Upper lobe of left lung (tissue), 6 donors: ENCODE measurements at places on chromosomes 2 and 18. TPM values are rescaled to one million over a fixed set of nuclear protein-coding genes. Genes with fewer than 3 reads are reported as not detected.

DNA sequence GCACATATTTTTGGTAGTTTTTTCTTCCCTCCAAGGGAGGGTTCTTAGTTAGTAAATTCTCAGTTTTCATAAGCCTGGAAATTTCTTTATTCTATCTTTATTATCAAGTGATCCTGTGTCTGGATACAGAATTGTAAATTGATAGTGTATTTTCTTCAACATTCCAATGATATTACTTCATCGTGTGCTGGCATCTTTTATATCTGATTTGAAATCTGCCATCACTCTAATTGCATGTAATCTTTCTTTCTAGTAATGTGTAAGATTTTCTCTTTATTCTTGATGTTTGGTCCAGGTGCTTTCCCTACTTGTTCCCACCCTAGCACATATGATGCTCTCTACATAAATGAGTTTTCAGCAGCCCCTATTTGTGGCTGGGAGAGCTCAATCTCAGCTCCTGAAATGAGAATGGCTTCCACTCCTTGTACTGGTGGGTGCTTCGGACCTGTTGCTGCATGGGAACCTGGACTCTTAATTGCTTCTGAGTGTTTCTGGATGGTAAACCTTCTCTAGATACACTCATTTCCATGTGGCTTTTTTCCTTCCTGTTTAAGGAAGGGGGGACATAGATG is 102.7 kb downstream of the SMIM21 start:
- no peak for DNase-seq

- DNase-seq, result no peak
Measured at GRCh38 chr2:237205043-237205541, 119.4 kb downstream of the COPS8 start.

DNA sequence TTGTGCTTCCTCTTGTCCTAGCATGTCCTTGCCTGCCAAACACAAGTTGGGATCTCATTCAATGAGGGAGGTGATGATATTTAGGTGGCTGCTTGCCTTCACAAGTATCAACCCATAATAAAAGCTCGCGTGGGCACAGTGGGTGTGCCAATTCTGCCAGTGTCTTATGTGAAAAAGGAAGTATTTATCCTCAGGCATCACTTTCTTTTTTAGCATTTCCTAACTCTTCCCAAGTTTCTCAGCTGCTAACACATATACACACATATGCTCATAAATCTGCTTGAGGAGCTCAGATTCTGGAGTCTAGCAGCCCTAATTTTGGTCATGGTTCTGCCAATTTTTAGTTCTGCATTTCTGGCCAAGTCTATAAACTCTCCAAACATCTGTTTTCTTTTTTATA is 319.5 kb upstream of the HNMT start:
- no peak for DNase-seq

DNA sequence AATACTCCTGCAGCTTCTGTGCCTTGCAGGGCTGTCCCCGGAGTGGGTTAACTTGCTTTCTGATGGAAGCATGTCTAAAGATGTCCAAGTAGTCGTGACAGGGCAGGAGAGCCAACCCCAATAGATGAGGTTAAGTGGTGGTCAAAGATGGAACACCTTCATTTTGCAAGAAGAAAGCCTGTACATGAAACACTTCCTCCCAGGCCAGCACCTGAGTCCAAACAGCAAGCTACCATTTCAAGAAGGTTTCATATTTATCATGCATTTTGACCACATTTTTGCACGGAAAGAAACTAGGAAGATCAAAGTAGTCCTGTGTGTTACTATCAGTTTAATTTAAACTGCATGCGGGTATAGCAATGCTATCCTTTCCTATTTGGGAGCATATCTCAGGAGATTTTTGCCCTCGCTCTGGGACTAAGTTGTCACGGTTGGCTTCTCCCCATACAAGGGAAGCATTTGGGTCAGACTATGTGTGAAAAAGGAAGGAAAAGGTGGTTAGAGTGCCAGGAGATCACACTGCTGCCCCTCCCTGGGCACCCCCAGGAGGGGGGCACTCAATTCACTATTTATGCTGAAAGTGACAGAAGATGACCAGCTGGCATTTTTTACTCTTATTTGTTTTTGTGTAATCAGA is 187.6 kb downstream of the ZNF521 start:
- DNase-seq, result no peak

GRCh38 chr2:1045109-1045508 is 94.5 kb downstream of the SNTG2 start:
- DNase-seq, result no peak

DNA sequence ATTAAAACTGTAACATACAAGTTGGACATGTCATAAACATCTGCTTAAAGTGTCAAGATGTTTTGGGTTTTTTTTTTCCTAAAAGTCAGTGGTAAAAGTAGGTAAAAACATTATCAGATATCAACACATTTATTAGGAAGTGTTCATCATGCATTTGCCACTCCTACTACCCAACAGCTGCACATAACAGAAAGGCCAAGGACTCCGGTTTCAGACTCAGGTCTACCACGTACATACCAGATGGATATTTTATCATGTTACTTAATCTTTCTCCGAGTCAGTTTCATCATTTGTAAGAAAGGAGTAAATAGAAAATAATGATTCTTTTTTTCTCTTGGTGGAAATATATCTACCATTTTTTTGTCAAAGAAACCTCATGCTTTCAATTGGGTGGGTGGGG is 192.3 kb downstream of the UBE2E3 start:
- no peak for DNase-seq

Gene KCNG2
- not detected for total RNA-seq

Gene LPIN2
- 42.6 TPM for total RNA-seq

DNA sequence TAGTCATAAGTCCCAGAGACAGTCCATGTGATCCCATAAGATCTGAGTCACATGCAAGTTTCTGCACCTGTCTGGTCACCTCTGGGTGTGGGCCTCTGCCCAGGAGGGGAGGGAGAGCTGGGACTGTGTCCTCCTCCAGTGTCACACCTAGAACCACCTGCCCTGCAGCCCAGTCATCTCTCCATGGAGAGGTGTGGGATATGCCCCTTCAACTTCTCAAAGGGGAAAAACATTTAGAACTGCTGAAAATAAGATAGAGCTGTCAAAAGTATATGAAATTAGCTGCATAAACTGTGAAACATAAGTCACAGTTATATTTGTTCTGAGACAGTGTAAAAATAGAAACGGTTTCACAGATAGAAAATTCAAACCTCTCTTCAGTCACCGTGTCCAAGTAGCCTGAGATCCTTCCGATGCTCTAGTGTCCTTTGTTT is 55.4 kb downstream of the NGEF start:
- no peak for DNase-seq

DNA sequence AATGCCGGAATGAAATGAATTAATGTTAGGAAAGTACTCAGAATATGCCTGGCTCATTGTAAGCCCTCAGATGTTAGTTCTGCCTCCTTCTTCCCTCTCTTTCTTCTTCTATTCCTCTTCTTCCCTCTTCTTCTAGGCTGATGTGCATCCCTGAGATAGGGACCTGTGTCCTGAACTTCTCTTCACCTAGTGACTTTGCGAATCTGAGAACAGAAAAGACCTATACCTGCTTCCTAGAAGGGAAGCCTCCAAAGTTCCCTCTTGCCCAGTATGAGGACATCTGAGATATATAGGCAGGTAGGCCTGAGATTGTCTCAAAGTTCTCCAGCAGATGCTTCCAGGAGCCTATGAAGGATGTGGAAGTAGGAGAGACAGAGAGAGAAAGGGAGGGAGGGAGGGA is 8.1 kb upstream of the CYP27A1 start:
- no peak for DNase-seq

Gene CCDC85A
- 19.5 TPM for total RNA-seq

DNA sequence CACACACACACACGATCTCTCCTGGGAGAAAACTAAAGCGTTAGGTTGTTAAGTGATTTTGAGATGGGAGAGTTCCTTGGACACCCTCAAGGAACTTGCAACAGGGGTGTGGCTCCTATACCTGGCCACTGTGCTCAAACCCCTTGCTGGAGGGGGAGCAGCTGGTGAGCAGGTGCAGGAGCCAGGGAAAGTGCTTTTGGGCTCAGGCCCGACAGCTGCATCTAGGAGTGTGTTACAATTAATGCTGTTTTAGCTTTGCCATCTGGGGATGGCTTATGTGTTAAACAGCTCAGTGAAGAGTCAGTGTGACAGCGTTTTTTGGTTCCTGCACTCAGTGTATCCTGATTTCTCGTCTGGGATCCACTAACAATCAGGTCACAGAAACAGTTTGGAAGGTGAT is 510.8 kb downstream of the TRIB2 start:
- DNase-seq, result no peak

DNA sequence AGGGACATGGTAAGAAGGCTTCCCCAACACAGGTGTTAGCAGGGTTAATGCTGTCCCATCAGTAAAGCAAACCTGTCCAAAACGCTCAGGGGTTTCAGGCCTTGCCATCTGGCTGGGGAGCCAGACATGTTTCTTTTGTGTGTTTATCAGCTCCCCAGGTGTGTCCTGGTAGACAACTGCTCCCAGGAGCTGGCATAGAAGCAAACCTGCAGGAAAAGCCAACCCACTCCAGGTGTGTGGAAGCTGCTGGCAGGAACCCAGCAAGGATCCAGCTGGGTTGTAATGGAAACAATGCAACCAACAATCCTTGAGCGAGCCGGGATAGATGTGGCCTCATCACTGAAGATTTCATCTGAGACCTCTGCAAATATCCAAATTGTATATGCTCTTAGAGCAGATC is 123.1 kb downstream of the RAB3GAP1 start:
- DNase-seq, result no peak

GRCh38 chr2:121777699-121778058 is 22.2 kb downstream of the TSN start:
- no peak for DNase-seq

GRCh38 chr18:59672235-59672711 is 24.9 kb downstream of the CCBE1 start:
- no peak for DNase-seq

DNA sequence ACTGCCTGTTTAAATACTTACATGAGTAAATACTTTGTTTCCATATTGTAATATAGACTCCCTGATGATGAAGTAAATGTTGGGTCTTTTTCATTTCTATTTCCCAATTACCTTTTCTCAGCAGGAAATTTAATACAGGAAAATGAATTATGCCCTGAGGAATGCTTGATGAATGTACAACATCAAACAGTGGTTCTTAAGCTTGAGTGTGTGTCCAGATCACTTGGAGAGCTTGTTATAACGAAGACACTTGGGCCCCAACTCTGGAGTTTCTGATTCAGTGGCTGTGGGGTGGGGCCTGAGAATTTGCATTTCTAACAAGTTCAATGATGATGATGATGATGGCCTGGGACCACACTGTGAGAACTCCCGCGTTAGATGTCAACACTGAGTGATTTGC is 7.1 kb upstream of the ME2 start:
- DNase-seq, result no peak

Gene GKN1
- not detected for total RNA-seq

- no peak for DNase-seq
Measured at GRCh38 chr2:7973801-7974480, 707.9 kb upstream of the ID2 start.

DNA sequence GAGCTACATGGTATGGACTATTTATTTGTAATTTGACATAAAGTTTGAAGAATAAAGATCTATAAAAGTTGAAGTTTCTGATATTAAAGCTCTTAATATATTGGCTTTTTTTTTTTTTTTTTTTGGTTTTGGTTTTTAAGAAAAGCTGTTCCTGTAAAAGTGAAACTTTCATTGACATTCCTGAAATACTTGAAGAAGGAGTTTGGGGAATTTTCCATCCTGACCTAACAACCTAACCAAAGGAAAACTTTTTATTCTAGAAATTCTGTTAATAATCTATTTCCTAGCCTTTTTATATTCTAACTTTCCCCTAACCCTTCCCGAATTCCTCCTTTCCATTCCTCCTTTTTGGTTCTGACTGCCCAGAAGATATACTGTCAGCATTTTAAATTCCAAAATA is 83.7 kb downstream of the ACSL3 start:
- DNase-seq, result no peak

DNA sequence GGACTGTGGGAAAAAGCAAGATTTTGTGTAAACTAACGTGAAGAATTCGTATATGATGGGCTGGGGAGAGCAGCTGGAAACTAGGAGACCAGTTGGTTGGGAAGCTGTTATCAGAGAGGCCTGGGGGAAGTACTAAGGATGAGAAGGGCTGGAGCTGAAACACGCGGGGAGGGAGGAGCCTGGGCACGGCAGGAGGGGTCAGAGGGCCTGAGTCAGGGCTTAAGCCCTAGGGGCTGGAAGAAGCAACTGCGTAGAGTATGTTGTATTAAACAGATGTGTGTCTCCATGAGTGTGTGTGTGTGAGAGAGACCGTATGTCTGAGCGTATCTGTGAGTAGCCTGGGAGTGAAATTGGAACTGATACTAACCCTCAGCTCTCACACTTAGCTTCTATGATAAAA is 8.4 kb downstream of the POMC start:
- DNase-seq, result no peak

GRCh38 chr2:112783187-112783714 is 1.0 kb downstream of the IL1A start:
- no peak for DNase-seq

Gene DDX1
- total RNA-seq, result 51.7 TPM

Gene CLEC4F
- total RNA-seq, result 1.0 TPM

Gene TSPYL6
- not detected for total RNA-seq

GRCh38 chr2:33366473-33366872 is 110.0 kb upstream of the RASGRP3 start:
- DNase-seq, result no peak

Gene FSHR
- not detected for total RNA-seq

DNA sequence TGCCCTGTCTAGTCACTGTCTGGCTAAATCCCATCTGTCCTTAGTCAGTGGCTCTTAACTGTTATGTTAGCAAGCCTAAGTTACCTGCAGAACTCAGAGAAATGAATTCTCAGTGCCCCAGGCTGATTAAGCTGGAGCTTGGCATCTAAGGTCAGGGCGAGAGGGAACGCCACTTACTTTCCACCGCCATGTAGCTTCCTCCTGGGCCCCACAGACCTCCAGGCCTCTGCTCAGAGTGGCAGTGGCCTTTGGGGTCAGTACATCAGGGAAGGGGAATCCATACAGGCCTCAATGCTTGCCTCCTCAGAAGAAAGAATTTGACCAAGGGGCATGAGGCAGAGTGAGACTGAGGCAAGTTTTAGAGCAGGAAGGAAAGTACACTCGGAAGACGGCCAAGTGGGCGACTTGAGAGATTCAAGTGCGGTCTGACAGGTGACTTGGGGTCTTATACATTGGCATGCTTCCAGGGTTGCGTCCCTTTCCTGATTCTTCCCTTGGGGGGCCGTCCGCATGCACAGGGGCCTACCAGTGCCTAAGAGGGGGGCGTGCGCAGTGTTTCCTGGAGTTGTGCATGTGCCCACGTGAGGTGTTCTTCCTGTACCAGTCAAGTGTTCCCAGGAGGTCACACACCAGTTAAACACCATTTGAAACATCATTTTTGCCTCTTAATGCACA is 64.1 kb downstream of the EMILIN2 start:
- no peak for DNase-seq

Gene SRD5A2
- total RNA-seq, result 0.61 TPM

DNA sequence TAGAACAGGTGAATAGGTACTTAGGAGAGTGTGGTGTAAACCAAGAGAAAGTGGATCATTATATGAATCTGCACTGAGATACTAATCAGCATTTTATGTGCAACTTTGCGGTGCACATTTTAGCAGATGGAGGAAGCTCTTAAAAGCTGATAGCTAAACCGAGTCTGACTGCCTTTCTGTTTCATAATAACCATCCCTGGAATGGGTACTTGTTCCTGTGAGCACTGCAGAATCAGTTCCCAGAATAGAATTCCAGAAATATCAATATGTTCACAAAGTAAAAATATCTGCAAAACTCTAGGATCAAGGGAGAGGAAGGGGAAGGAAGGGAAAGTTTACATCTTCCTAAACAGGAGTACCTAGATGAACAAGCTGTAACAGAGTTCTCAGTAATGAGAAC is 432.2 kb upstream of the HNRNPA3 start:
- no peak for DNase-seq

GRCh38 chr2:151251012-151251411 is 10.7 kb downstream of the RBM43 start:
- no peak for DNase-seq
